RKO (cell line): ENCODE measurements at places on chromosomes 7 and 10.

DNA sequence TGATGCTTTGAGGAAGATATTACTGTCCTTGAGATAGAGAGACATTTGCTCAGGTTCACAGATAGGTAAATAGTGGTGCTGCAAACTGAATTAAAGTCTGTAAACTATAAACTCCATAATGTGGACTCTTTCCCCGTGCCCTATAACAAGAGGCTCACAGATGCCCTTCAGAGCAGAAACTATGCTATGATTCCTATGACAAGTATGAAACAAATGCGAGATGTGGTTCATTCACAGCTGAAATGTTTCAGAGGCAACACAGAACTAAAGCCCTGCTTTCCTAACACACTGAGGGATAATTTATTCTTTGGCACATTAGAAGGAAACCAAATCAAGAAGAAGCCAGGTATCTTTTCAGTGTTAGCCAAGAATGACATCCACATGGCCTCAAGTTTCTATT, 13.4 kb downstream of the CHUK start:
- DNase-seq = no peak

DNA sequence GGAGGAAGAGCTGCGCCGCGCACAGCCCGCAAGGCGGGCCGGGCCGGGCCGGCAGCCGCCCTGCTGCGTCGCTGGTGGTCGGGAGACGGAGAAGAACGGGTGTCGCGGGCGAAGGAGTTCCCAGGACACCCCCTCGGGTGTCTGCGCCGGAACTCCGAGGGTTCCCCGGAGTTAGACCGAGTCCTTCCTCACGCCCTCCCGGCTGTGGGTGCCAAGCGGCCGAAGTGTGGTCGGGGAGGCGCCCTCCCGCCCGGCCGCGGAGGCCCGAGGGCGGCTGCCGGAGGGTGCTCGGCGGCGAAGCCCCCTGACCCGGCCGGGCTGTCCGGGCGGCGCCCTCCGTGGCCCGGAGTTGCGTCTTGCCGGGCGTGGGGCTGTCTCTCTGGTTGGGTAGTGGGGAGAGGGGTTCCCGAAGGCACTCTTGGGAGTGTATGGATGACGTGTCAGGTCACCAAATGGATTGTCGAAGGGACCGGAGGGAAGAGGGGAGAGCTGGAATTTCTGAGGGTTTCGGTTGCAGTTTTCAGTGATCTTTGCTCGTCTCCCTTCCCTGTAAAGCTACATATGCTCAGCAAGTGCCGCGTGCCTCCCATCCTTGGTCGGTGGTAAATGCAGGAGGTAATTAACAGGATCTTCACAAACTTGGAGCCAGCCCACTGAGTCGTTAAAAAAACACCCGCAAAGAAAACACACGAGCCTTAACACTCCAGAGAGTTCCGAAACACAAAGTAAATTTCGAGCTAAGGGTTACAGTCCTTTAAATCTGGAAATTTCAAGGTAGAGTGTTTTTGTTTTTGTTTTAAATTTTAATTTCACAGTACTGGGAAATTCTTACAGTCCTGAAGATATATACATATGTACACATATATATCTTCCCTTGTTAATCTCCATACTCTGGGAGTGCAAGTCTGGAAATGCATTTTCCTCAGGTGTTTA, 871 bp downstream of the ST7 start:
- DNase-seq = peak; percentile 97

- no peak for DNase-seq
Measured at GRCh38 chr7:84248843-84249242, 54.3 kb upstream of the SEMA3A start.

DNA sequence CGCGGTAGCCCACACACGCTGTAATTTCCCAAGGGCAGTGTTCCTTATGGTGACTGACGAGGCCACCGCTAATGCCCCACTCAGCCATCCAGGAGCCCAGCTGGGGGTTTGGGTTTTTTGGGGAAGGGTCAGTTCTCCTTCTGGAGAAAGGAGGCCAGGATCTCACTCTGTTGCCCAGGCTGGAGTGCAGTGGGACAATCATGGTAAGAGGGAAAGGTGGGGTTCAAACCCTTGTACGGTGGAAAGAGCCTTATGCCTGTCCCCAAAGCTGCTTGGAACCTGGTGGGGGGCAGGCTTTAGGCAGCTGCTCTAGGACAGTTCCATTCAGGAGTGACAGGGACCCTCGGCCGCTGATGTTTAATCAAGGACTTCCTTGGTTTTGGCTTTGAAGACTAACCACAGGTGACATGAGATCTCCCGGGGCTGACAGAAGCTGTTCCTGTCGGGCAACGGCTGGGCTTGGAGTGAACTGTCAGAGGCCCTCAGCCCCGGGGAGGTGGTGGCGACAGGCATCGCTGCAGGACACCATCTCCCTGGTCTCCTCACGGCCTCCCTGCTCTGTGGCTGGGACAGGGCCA, 84.5 kb downstream of the CARD11 start:
- no peak for DNase-seq

GRCh38 chr10:25226775-25227682, 52.2 kb downstream of the GPR158 start:
- DNase-seq = peak; percentile 71

DNA sequence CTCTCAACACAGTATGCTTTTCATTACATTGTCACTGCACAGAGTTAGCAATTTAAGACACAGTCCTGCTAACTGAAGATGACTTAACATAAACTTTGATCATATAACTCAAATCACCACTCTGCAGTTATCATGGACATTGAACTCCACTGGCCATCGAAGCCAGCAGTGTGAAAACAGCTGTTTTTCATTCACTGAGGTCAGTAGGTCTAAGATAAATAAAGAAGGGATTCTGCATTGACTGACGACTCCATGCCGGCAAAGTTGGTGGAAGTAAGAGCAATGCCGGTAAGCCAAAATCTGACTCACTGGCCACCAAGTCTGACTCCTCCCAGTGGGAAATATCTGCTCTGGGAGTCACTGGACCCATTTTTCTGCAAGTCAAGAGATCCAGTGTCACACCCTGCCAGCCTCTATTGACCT, 449.9 kb upstream of the ANKRD30A start:
- peak; percentile 21 for DNase-seq
